ENCODE measurements at places on chromosomes 1 and 21.

- no peak for DNase-seq
Measured at GRCh38 chr1:92167151-92167550, 50.6 kb upstream of the C1orf146 start.

DNA sequence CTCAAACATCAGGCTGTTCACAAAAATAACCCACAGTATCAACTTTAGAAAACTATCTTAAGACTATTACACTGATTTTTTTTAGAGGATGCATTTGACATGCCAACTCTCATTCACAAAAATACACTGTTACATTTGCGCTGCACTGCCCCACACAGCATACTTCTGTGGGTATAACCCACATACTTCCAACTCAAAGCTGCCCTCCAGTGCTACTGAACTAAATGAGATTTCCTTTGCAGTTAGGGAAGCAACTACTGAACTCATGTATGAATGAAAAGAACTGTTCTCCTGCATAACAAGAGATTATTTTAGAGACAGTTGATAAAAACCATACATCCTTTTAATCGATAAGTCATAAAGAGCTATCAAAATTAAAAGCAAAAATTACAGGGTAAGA, 25.8 kb upstream of the GADD45A start:
- no peak for DNase-seq

GRCh38 chr1:112794654-112795239, 79.6 kb upstream of the PPM1J start:
- no peak for DNase-seq

DNA sequence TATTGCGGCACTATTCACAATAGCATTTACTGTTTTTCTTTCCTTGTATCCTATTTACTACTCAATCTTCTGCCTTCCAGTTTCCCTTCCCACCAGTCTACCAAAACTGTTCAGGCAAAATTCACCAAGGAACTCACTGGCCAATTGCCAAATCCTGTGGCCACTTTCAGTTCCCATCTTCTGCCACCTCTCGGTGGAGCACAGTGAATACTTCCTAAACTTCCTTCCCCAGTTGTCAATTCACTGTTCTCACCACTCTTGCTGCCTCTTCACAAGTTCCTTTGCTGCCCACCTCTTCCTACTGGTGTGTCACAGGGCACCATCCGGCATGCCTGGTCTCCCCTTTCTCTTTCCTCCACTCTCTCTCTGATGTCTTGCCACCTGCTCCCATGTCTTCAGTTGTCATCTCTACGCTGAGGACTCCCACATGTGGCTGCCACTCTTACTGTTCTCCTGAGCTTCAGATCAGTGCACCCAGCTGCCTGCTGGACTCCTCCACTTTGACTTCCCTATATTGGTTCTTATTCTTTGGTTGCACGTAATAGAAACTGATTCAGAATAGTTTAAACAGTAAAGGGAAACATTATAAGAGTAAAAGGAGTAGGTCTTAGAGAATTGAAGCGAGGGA, 114.4 kb downstream of the PIK3R3 start:
- no peak for DNase-seq

GRCh38 chr1:61175976-61176375, 93.6 kb downstream of the NFIA start:
- no peak for DNase-seq

- no peak for DNase-seq
Measured at GRCh38 chr1:56061824-56062223, 517.5 kb downstream of the PLPP3 start.

All from Jurkat, Clone E6-1 (cell line).